ENCODE measurements at places on chromosomes 3 and 15. TPM values are rescaled to one million over a fixed set of nuclear protein-coding genes. Genes with fewer than 3 reads are reported as not detected.

TTLL13 gene
- total RNA-seq, result 0.32 TPM

GRCh38 chr3:153246806-153247205 is 84.8 kb downstream of the RAP2B start:
- no peak for DNase-seq

DNA sequence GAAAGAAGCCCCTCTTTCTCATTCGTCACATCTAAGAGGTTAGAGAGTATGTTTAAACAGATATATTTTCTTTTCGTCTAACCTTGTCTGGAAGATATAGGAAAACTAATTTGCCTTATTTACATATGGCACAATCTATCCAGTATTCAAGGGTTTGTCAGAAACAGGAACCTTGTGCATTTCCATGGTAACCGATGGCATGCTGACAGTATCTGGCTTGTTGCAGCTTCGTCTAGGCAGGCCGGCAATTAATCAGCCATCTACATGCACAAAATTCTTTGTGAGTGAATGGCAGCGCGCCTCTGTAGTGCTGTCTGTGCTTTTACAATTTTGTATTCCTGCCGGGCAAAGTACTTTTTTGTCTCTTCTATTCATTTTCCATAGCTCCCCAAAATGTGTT is 294.0 kb upstream of the SOX2 start:
- no peak for DNase-seq

DNA sequence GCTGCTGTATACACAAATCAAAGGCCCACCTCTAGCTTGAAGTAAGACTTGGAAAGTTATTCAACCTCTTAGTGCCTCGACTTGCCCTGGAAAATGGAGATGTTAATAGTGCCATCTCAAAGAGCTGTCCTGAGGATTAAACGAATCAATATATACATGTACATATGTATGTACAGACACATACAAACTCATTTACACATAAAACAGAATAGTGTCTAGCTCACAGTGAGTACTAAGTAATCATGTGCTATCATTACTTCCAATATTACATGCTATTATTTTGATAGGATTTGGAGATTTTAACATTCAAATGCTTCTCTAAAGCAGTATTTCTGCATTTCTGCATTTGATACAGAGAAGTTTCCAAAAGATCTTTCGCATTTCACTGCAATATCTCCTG is 20.5 kb downstream of the LARP6 start:
- no peak for DNase-seq
